ENCODE measurements at places on chromosomes 3 and 15.

DNA sequence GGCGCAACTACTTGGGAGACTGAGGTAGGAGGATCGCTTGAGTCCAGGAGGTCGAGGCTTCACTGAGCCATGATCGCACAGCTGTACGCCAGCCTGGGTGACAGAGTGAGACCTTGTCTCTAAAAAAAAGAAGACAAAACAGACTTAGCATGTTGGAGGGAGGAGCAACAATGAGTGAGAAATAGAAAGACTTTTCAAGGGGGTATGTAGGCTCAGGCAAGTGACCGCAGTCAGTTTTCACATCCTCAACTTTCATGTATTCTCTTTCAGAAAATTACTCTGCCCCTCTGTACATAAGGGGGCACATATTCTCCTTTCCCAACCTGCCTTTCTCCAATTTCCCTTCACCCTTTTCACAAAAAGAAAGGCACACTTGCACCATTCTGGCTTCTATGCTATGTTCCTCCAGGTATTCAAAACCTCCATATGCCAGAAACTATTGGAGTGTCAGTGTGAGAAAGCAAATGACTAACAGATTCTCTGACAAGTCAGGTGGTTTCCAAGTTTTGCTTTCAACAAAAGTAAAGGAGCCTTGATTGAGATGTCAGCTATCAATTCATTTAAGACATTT is 7.6 kb downstream of the NSUN3 start:
- no peak for DNase-seq

DNA sequence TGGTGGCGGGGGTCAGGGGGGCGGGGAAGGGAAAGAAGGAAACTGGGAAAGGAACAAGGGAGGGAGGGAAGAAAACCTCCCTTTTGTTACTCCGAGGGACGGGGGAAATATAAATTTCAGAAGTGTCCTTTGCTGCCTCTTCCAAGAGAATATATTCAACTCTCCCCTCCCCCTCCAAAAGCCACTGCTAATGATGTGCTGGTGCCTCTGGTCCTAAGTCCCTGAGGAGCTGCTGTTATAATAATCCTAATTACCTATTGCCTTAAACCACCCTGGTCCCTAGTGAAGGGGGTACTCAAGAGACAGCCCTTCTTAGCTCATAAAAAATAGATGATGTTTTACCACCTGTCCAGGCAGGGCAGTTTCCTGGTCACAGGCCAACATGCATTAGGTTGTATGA is 118.3 kb upstream of the TRIM42 start:
- DNase-seq, result no peak

DNA sequence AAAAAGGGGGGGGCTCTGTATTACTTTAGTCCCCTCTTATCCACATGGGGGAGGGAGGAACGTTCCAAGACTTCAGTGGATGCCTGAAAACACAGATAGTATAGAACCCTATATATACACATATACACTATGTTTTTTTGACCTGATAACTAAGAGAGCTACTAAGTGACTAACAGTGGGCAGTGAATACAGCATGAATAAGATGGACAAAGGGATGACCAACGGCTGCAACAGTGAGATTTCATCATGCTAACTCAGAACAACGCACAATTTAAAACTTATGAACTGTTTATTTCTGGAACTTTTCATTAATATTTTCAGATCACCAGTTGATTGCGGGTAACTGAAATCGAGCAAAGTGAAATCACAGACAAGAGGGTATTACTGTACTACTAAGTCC is 7.3 kb downstream of the DCUN1D1 start:
- no peak for DNase-seq

- DNase-seq, result no peak
These were observed 398.7 kb downstream of the FEZF2 start for GRCh38 chr3:61974662-61975061.

- no peak for DNase-seq
These were observed 41.4 kb upstream of the VEPH1 start for GRCh38 chr3:157544501-157545130.

Data from DMS 273 treated with DMSO at 0.1 percent for 48 hours (cell line).